CD4-positive, alpha-beta T cell treated with Interleukin-21 for 1 hour (primary cell): ENCODE measurements at places on chromosomes 2 and 18.
A peak's percentile ranks its signal among the peaks of the same experiment; 100 is the strongest.

DNA sequence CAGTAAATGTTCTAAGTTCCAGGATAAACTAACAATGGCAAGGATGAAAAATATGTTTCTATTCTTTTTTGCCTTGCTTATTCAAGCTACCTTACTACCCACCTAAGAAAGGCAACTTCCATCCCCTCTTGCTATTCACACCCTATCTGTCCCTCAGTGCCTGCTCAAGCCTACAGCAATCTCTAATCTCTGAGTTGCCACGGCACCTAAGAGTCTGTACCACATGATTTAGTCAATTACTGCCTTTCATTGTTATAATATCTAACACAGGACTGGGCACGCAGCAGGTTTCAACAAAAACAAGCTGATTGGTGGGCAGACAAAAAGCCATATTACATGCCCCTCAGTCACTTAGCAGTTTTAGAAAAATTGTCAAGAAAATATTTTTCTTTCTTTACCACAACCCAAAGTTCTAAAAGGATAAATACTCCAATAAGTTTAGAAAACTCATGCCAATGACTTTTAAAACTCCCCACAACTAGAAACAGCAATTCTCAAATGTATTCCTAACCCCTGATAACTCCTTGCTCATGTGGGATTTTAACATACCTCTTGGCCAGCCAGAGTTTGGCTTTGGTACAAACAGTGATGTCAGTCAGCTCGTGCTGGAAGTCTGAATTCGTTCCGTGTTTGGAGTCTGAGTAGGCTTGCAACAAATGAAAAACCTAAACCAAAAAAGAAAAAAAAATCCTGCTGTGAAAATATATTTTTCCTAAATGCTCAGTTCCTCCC lies 117.3 kb upstream of the ZFP36L2 start:
- DNase-seq, result no peak

GRCh38 chr2:48175254-48175653 lies 269.0 kb upstream of the FBXO11 start:
- DNase-seq, result no peak

DNA sequence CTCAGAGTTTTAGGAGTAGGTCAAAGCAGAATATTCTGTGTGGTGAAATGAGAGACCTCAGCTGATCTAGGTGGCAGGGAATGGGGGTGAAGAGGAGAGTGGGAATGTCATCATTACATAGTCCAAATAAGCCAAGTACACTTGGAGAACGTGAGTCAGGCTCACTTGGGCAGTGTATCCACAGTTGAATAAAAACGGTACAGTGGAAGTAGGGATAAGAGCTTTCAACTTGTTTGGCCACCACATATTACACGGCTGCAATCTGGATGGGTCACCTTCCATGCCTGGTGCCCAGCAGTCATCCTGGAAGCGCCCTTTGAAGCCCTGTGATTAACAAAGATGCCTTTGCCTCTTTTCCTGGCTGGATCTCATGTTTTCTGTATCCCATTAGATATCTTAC lies 28.6 kb downstream of the MIB1 start:
- DNase-seq, result no peak

DNA sequence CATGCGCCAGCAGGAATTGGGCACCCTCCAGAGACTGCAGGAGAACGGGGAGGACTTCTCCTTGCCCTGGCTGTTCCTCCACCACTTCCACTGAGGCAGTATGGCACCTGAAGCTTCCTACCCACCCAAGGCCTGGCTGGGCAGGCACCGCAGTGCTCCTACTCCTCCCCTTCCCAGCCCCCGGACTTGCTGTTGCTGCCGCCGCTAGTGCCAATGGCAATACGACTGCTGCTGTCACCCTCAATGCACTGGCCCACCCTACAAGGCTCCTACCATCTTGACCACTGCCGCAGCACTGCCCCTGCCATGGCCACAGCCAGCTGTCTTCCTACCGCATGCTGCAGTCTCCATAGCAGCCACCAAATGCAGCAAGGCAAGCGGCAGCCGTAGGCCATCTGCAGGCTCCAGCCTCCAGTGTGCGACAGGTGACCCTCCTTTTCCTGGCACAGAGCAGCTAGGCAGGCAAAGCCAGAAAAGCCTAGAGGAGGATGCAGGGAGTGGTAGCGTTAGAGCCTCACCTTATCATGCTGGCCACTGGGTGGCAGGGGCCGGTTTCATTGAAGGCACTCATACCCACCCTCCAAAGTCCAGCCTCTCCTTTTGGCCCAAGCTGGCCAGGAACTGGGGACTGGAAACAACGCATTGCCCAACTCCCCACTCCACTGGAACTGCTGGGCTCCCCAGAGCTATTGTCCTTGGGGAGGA lies 47.4 kb upstream of the ANKRD62 start:
- no peak for DNase-seq

DNA sequence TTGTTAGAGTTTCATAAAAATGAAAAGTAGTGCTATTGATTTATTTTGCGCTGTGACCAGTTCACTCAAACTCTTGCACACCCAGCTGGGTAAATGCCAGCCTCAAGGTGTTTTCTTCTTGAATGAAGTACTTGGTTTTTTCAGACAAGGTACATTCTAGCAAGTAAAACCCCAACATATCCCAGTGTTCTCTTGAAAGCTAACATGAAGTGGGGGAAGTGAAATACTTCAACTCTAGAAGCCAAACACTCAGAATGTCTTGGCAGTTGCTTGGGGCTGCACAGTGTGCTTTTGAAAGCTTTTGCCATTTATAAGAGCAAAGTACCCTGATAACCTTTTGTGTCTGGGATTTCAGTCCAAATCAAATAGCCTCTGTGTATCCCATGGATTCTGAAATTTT lies 13.4 kb downstream of the NPAS2 start:
- DNase-seq, result no peak

- DNase-seq, result no peak
Observed at GRCh38 chr2:64362562-64363026, 91.4 kb upstream of the LGALSL start.

DNA sequence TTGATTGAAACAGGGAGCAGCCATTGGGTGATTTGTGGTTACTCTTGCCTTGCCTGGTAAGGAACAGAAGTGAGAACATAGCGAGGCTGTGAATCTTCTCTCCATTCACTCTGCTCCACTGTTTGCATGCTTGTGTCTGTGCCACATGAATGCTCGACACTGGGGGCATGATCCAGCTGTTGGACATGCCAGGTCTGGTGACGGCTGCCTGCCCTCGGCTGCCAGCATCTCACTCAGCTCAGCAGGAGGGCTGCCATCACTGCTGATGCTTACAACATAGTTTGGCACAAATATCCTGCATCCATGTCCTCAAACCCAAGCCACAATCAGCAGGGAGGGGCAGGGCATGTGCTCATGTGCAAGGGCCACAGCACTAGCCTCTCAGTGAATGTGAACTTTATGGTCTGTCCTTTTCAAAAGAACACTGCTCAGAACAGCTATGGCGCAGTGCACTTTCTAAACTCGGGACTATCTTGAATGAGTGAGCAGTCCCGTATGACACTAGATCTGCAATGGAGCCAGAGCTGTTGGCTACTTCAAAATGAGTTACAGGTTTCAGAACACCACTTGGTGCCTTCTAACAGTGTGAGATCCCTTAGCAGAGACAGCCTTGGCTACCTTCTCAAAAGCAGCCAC lies 126.3 kb downstream of the NRP2 start:
- no peak for DNase-seq

- no peak for DNase-seq
Observed at GRCh38 chr2:18171191-18172139, 293.0 kb downstream of the KCNS3 start.

DNA sequence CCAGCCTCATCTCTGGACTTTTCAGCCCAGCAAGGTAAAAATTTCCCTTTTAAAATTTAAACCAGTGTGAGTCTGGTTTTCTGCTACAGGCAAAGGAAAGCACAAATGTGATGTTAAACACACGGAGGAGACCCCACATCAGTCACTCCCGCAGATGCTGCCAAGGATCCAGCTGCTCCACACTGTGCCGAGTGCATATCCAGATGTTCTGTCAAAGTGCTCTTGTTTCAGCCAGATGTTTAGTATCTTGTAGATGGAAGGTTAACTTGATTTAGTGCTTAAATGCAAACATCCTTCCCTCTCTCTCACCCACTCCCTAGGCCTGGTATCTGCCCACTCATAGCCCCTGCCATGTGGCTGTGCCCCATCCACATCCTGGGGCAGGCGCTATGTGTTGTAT lies 15.8 kb upstream of the ATOH8 start:
- DNase-seq, result no peak

GRCh38 chr18:51092117-51092516 lies 62.1 kb downstream of the SMAD4 start:
- DNase-seq, result no peak

DNA sequence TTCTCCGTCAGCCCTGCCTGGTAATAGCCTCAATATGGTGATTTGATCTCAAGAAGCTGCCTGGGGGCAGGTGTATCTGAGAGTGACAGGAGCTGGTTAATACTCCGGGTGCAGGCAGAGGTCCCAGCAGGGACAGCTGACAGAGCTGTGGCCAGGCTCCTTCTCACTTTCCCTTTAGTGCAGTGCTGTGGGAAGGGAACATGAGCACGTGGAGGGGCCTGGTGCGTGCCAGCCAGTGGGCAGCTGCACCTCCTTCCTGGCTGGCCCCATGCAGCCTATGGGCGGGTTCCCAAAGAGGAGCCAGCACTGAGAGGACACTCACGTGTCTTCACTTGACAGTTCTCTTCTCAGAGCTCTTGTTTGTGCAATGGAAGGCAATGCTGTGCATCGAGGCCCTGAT lies 9.1 kb downstream of the CNNM4 start:
- DNase-seq, result no peak

- DNase-seq, result no peak
Observed at GRCh38 chr18:33805592-33805991, 227.6 kb downstream of the ASXL3 start.

DNA sequence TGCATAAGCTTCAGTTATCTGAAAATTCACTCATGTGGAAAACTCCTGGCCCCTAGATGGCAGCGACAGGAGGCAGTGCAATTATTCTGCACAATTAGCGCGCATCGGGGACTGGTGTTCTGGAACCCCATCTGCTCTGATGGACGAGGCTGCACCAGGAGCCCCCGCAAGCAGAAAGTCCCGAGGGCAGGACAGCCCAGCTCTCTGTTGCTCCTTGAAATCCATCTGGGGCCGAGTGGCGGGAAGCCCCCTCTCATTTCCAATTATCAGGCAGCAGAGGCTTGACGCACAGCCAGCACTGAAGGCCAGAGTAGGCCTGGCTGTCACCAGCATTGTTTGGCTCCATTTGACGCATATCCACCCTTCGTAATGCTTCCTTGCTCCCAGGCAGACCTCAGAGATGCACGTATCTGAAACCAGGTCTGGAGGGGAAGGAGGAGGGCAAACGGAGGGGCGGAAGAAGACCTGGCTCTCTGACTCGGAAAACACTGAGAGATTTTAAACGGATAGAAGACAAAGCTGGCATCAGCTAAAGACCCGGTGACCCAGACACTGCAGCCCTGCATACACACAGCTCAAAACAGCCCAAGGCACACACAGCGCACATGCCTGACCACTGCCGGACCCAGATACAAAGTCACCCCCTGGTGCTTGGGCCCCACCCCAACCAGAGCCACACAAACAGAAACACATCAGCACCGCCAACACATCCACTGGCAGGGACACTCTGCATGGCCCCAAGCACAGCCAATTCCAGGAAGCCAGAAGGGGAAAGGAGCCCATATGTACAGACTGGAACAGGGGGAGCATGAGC lies 69.8 kb downstream of the TNS1 start:
- DNase-seq, result no peak

GRCh38 chr18:57297306-57297705 lies 55.1 kb upstream of the ST8SIA3 start:
- DNase-seq, result no peak

DNA sequence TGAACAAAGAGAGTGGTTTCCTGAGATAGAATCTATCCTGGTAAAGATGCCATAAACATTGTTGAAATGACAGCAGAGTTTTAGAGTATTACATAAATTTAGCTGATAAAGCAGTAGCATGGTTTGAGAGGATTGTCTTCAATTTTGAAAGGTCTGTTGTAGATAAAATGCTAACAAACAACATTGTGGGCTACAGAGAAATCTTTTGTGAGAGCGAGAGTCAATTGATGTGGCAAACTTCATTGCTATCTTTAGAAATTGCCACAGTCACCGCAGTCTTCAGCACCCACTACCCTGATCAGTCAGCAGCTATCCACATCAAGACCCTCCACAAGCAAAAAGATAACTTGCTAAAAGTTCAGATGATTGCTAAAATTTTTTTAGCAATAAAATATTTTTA lies 17.5 kb downstream of the VRK2 start:
- peak; percentile 17 for DNase-seq

- DNase-seq, result peak; percentile 28
Observed at GRCh38 chr2:231710799-231711676, 2.7 kb downstream of the PTMA start.

- DNase-seq, result peak; percentile 89
Observed at GRCh38 chr2:219177552-219178376, at the start of gene RETREG2. RETREG2 (plus strand) TSS chr2:219178275; CDS start chr2:219178353, 78 bp downstream.

DNA sequence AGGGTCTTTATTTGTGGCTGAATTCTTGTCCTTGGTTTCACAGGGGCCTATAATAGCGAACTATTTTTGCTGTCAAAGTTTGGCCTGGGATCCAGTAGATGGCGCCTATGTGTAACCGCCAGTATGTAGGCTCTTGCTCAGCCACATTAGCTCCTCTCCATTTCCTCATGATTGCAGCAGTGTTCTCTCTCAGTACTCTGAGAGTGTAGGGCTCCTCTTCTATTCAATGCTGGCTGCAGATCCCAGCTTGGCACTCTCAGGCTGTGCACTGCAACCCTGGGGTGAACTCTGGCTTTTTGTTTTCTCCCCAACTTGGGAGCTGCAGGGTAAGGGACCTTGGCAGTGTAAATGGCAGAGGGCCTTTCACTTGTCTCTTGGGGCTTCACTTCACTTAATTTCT lies 344.6 kb upstream of the CHAC2 start:
- DNase-seq, result no peak

- no peak for DNase-seq
Observed at GRCh38 chr18:36212301-36213171, 25.2 kb downstream of the MOCOS start.

- no peak for DNase-seq
Observed at GRCh38 chr2:58638256-58638805, 397.2 kb upstream of the FANCL start.
